ENCODE measurements at places on chromosomes 11 and 22.

DNA sequence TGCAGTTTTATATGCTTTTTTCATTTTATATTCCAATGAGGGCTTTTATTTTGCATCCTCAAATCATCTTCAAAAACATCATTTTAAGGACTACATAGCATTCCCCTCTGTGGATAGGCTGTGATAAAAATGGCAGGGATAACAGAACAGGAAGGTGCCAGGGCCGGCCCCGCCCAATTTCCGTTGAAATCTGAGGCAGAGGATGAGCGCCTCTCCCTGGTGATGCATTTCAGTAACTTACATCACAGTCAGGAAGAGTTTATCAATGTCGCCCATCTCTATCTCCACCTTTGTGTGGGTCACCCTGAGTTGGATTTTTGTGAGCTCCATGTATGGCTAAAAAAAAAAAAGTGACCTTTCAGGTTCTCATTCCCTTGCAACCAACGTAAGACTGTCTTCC is 201.6 kb downstream of the DSCAML1 start:
- DNase-seq = no peak

GRCh38 chr11:5809905-5810795 is 1.4 kb downstream of the OR52N2 start:
- no peak for DNase-seq

GRCh38 chr11:72014761-72015320 is 16.1 kb downstream of the IL18BP start:
- no peak for DNase-seq

DNA sequence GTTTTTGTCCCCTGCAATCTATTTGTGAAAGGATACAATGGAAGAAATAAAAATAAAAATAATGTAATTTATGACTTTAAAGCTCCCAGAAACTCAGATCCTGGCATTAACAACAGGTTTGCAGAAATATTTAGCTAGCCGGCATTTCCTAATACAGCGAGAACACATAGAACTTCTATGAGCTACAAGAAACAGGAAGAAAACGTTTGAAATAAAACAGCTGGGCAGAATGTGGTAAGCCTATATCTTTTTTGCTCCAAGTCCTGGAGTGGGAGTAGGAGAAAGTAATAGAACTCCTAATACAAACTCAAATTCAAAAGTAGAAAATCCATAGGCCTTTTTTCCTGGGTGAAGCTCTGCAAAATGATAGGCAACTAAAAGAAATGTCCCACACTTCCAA is 29.6 kb upstream of the FIBIN start:
- DNase-seq = no peak

DNA sequence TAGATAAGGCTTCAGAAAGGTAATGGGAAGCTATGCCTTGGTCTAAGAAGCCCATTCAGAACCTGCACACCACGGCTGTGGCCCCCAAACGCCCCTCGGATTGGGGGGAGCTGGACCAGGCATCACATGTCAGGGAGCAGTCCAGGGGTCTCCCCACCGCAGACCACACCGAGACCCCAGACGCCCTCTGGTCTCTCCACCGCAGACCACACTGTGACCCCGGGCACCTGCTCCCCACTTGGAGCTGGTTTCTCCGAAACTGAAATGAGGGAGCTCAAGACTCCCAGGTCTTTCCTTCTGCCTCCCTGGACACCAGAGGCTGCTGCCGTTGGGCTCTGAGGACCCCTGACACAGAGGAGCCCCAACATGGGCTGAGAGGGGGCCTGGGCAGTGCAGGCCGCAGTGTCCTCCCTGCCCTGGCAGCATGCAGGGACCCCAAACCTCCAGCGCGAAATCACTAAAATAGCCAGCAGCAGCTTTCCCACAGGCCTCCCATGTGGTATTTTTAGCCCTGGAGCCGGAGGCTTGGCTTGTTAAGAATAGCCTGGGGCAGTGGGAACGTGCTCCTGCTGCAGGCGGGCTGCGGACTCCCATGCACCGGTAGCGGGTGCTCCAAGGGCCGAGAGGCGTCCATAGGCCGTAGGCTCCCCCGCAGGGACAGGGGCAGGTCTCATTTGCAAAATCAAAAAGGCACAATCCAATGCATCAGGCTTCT is 7.7 kb downstream of the LINC01488 start:
- DNase-seq = no peak

Measured in fibroblast of gingiva (primary cell).